CD4-positive, alpha-beta T cell treated with Interleukin-4 for 1 hour (primary cell): ENCODE measurements at places on chromosomes 3 and 15.

- no peak for DNase-seq
Measured at GRCh38 chr3:171526869-171527268, 66.7 kb upstream of the TNIK start.

DNA sequence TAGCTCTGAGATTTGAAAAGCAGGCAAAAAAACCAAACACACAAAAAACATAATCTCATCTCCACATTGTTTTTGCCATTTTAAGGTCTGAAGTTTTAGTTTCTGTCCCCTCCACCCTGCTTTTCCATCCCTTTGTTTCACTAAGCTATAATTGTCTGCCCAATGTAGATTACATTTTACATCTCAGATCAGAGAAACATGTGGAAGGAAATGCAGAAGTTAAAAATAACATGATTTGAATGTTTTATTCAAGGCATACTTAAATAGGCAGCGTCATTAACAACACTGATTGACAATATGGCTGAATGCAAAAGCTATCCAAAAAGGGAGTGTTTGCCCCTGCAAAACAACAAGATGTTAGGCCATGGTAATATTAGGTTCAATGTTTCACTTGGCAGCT lies 448.1 kb upstream of the ZNF385D start:
- DNase-seq: no peak

GRCh38 chr15:79674124-79674465 lies 222.7 kb downstream of the MTHFS start:
- no peak for DNase-seq

- DNase-seq: no peak
Measured at GRCh38 chr15:98524838-98525660, 123.3 kb upstream of the IGF1R start.

- no peak for DNase-seq
Measured at GRCh38 chr3:124258057-124258500, 266.2 kb upstream of the ROPN1 start.

GRCh38 chr3:8990266-8991215 lies 27.3 kb upstream of the RAD18 start:
- no peak for DNase-seq

- DNase-seq: no peak
Measured at GRCh38 chr15:77010312-77010686, 15.4 kb downstream of the PSTPIP1 start.

GRCh38 chr3:13072239-13072599 lies 1.0 kb downstream of the IQSEC1 start:
- no peak for DNase-seq

DNA sequence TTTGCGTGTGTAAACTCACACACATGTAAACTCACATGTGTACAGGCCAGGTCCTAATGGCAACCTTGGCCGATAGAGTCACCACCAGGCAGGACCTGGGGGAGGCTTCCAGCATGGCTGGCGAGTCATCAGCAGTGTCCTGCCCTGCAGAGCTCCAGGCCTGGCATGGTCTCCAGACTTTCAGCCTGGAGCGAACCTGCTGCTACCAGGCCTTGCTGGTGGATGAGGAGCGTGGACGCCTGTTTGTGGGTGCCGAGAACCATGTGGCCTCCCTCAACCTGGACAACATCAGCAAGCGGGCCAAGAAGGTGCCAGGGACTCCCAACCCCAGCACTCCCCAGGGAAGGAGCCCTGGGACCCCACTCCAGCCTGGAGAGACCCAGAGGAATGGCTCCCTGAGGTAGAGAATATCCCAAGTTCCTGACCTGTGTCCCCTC lies 1.0 kb downstream of the SEMA3B start:
- no peak for DNase-seq

DNA sequence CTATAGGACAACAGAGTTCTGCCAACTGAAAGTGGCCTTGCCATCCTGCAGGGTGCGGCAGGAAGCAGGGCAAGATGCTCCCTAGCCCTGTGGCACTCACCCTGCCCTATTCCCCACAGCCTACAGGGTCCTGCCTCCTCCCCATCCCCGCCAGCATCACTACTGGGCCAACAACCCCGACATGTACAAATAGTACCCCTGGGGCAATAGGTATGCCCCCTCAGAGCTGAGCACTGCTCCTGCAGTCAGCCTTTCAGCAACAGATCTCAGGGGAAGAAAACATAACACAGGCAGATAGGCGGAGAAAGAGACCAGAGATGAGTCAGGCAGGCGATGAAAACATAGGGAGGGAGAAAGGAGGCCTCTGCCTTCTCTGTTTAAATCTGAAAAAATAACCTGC lies 74.7 kb downstream of the XXYLT1 start:
- no peak for DNase-seq

- DNase-seq: peak; percentile 63
Measured at GRCh38 chr3:196624067-196624790, 15.3 kb upstream of the NRROS start.

DNA sequence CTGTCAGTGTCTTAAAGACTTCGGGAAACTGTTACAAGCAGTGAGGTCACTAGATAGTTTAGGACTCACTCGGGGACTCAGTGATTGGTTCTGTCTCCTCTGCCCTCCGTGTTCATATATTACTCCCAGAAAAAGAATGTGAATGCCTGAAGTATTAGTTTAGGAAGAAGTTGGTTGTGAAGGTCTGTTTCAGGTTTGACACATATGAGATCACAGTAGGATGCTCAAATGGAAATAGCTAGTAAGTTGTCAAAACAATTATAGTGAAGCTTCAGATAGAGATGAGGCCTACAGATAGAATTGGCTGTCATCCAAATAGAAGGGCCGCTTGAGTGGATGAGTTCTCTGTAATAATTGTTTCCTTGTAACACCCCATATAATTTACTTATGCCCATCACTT lies 172.6 kb downstream of the PLCL2 start:
- DNase-seq: no peak

DNA sequence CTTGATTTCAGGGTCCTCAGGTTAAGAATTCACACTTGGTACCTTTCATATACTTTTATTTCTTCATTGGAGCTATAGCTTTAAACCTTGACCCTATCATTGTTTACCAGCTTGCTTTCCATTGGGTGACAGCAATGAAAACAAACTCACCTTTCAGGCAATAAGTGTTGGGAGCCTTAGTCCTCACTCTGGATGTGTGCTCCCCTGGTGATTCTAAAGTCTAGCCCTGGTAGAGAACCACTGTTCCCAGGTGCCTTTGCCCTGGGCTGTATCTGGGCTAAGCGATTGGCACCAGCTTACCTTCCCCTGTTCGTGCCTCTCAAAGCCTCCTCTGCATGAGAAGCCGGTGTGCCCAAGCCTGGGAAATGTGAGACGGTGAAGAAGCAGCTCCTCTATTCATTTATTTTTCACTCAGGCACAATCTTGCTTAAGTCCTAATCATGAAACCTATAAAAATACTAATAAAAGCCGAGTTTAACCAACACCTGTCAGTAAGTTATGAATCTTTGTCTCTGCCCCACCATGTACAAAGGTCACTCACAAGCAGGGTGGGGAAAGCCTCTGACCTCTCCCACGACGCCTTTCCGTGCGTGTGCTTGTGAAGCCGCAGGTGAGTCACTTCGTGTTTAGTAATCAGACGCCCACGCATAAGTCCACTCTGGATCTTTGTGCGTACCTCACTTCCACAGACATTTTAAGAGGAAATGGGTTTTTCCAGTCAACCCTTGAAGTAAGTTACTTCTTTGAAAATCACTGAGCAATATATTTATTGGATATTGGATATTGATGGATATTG lies 12.8 kb upstream of the ARRDC4 start:
- DNase-seq: no peak

DNA sequence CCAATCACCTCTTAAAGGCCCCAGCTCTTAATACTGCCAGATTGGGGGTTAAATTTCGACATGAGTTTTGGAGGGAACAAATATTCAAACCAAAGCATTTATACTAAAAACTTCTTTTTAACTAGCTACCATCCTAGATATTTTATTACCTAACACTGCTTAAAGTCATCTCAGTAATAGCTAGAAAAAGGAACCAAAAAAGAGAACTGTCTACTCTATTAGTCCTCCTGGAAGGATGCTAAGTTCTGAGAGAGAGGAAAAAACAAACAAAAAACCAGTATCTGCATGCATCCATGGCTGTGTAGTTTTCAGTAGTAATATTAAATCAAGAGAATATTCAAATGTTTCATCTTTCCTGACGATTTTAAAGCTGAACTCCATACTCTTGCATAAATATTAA lies 5.8 kb downstream of the CPOX start:
- DNase-seq: no peak
